Uterus (tissue), 4 donors: ENCODE measurements at places on chromosomes 2 and 18.

DNA sequence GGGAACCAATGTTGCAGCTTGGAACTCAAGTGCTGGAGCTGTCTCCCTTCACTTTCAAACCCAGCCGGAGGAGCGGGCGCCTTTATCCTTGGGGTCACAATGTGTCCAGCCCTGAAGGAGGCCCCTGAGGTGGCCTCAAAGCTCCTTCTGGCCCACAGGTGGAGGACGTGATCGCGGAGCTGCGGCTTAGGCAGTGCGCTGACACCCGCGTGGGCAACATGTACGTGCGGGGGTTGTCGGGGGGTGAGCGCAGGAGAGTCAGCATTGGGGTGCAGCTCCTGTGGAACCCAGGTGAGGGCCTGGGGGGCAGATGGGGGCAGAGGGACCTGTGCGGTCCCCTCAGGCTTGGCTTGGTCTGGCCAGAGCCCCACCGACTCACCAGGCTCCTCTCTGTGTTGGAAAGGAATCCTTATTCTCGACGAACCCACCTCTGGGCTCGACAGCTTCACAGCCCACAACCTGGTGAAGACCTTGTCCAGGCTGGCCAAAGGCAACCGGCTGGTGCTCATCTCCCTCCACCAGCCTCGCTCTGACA lies 13.5 kb downstream of the ABCG8 start:
- H3K36me3 ChIP-seq, result no peaks in the 10 kb centered on the region
- H3K27ac ChIP-seq, result no peak overlapping the region
- no peaks in the 10 kb centered on the region for H3K4me1 ChIP-seq
- no peak overlapping the region for H3K4me3 ChIP-seq

- no peaks in the 10 kb centered on the region for H3K36me3 ChIP-seq
- no peak overlapping the region for H3K4me3 ChIP-seq
- H3K27me3 ChIP-seq, result no peaks in the 10 kb centered on the region
- H3K4me1 ChIP-seq, result peaks cover 4% of the 10 kb centered on the region
- H3K27ac ChIP-seq, result no peak overlapping the region
Observed at GRCh38 chr2:85012855-85013254, 41.9 kb downstream of the KCMF1 start.

GRCh38 chr2:20501974-20502373 lies 55.1 kb downstream of the RHOB start:
- H3K4me1 ChIP-seq, result peaks cover 3% of the 10 kb centered on the region
- peak overlapping the region; percentile 37 for H3K27ac ChIP-seq
- no peak overlapping the region for H3K4me3 ChIP-seq
- no peak for DNase-seq
- H3K36me3 ChIP-seq, result no peaks in the 10 kb centered on the region

DNA sequence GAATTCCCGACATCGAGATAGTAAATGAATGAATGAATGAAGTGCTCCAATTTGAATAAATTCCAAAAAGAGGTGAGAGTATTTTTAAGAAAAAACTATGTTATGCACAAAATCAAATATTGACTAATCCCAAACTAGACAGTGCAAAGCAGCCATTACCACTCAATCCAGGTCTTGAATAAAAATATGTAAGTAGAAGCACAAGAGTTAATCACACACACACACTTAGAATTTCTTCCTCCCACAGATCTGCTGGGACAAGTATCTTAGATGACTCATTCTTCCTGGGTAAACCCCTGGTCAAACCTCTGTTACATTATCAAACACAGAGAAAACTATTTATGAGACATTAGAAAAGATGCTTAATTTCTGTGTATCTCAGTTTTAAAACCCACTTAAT lies 102.0 kb downstream of the PLA2R1 start:
- H3K27me3 ChIP-seq, result no peaks in the 10 kb centered on the region
- H3K36me3 ChIP-seq, result no peaks in the 10 kb centered on the region
- H3K27ac ChIP-seq, result peak overlapping the region; percentile 38
- no peak for DNase-seq

- H3K4me3 ChIP-seq, result no peak overlapping the region
- no peaks in the 10 kb centered on the region for H3K4me1 ChIP-seq
- DNase-seq, result no peak
- no peaks in the 10 kb centered on the region for H3K36me3 ChIP-seq
Observed at GRCh38 chr2:120398996-120399888, 53.3 kb downstream of the INHBB start.

GRCh38 chr2:104025295-104025694 lies 828.6 kb upstream of the POU3F3 start:
- H3K27ac ChIP-seq, result no peak overlapping the region
- H3K27me3 ChIP-seq, result no peaks in the 10 kb centered on the region
- H3K4me3 ChIP-seq, result no peak overlapping the region
- DNase-seq, result no peak
- H3K4me1 ChIP-seq, result no peaks in the 10 kb centered on the region
- no peaks in the 10 kb centered on the region for H3K36me3 ChIP-seq

DNA sequence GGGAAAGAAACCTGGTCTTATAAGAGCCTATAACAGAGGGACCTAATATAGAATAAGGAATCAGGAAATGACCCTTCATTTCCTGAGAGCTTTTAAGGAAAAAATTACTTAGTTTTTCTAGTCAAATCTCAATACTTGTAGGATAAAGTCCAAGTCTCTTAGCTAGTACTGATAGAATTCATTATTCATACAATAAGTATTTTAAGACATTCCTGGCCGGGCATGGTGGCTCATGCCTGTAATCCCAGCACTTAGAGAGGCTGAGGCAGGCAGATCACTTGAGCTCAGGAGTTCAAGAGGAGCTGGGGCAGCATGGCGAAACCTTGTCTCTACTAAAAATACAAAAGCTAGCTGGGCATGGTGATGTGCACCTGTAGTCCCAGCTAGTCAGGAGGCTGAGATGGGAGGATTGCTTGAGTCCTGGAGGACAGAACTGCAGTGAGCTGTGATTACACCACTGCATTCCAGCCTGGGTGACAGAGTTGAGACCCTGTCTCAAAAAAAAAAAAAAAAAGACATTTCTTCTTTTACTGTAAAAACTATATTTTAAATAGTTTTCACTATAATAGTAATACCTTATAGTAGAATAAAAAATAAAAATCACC lies 3.2 kb downstream of the RAB3GAP1 start:
- H3K36me3 ChIP-seq, result no peaks in the 10 kb centered on the region
- H3K27ac ChIP-seq, result no peak overlapping the region
- DNase-seq, result no peak

GRCh38 chr2:5020116-5020875 lies 671.9 kb upstream of the SOX11 start:
- no peaks in the 10 kb centered on the region for H3K36me3 ChIP-seq
- H3K27ac ChIP-seq, result no peak overlapping the region
- DNase-seq, result no peak

- DNase-seq, result no peak
- peak overlapping the region; percentile 82 for H3K27ac ChIP-seq
- no peak overlapping the region for H3K4me3 ChIP-seq
- H3K36me3 ChIP-seq, result no peaks in the 10 kb centered on the region
- H3K4me1 ChIP-seq, result peaks cover 15% of the 10 kb centered on the region
Observed at GRCh38 chr2:207130958-207131521, 34.7 kb downstream of the KLF7 start.

DNA sequence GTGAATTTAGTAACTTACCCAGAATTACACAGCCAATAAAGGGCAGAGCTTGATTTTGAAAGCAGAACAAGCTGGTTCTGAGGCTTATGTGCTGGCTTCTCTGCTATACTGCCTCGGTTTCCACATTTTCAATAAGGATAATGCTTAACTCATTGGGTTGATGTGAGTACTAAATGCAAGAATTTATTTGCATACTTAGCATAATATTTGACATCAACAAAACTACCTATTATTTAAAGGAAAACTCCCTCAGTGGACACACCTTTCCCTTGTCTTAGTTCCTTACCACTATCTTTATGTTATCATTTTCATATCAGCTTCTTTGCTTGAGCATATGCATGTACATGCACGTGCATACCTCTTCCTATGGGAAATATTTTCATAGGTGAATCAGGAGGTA lies 3.0 kb upstream of the TGFA start:
- H3K36me3 ChIP-seq, result no peaks in the 10 kb centered on the region
- H3K27me3 ChIP-seq, result no peaks in the 10 kb centered on the region

DNA sequence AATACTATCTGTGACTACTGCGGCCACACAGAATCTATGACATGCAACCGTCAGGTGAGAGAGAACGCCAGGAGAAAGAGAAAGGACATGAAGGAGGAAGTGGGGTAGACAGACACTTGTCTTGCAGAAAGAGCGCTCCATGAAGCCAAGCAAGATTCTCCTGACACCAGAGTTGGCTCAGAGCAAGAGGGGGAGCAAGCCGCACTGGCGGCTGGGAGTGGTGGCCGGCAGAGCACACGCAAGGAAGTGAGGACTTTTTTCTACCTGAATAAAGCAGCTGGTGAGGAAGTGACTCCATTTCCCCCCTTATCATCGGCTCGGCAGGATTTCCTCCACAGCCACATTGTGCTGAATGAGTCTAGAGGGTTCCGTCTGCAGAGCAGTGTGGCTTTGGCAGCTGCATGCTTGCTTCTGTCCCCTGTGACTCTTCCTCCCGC lies 181.6 kb downstream of the BCL2 start:
- peaks cover 9% of the 10 kb centered on the region for H3K4me1 ChIP-seq
- no peak overlapping the region for H3K4me3 ChIP-seq
- no peaks in the 10 kb centered on the region for H3K36me3 ChIP-seq
- no peaks in the 10 kb centered on the region for H3K27me3 ChIP-seq
- DNase-seq, result no peak

GRCh38 chr2:99862566-99862965 lies 279.8 kb downstream of the AFF3 start:
- no peaks in the 10 kb centered on the region for H3K27me3 ChIP-seq
- no peak for DNase-seq
- H3K36me3 ChIP-seq, result no peaks in the 10 kb centered on the region

GRCh38 chr2:51413726-51414125 lies 381.8 kb upstream of the NRXN1 start:
- H3K4me3 ChIP-seq, result no peak overlapping the region
- H3K27me3 ChIP-seq, result no peaks in the 10 kb centered on the region
- H3K4me1 ChIP-seq, result no peaks in the 10 kb centered on the region
- DNase-seq, result no peak
- H3K27ac ChIP-seq, result no peak overlapping the region
- no peaks in the 10 kb centered on the region for H3K36me3 ChIP-seq
